Activated naive CD4-positive, alpha-beta T cell treated with anti-CD3 and anti-CD28 coated beads, Interleukin-2, amount 50 U/mL, for 16 hours (primary cell): ENCODE measurements at places on chromosomes 3 and 15.
A peak's percentile ranks its signal among the peaks of the same experiment; 100 is the strongest.

DNA sequence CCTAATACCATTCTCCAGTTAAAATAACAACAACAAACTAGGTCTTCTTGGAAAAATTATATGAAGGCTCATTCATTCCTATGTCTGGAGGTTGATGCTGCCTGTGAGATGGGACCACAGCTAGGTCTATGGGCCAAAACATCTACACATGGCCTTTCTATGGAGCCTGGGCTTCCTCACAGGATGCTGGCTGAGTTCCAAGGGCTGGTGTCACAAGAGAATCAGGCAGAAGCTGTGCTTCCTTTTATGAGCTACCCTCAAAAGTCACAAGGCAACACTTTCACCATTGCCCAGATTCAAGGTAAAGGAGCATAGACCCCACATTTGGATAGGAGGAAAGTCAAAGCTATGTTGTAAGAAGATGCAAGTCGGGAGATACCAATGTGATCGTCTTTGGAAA is 4.6 kb upstream of the RTP2 start:
- no peak for DNase-seq

DNA sequence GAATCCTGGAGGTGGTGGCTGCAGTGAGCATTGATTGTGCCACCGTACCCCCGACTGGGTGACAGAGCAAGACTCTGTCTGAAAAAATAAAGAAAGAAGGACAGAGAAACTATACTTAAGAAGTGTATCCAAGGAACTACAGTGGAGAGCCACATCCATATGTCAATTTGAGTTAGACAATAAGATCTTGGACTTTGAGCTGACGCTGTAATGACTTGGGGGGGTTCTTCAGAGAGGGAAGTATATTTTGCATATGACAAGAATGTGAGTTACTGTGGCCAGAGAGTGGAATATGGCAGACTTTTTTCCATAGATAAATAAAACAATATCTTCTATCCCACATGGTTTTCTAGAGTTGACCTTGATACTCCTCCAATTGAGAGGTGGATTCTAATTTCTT is 52.6 kb upstream of the TEX264 start:
- no peak for DNase-seq

DNA sequence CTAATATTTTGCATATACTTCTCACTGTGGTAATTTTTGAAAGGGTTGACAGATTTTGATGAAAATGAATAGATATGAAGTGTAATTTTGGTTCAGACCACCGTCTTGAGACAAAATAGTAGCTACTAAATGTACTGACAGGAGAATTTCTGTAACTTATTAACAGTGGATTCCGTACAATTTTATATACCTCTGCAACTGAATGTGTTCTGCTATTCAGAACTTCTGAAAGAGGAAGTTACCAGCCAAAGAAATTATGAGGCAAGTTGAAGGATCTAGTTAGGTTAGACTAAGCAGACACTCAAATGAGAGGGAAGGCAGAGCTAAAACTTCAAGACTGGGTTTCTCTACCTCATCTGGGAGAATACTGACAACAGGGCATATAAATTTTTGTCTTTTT is 29.4 kb downstream of the GAP43 start:
- DNase-seq, result no peak

DNA sequence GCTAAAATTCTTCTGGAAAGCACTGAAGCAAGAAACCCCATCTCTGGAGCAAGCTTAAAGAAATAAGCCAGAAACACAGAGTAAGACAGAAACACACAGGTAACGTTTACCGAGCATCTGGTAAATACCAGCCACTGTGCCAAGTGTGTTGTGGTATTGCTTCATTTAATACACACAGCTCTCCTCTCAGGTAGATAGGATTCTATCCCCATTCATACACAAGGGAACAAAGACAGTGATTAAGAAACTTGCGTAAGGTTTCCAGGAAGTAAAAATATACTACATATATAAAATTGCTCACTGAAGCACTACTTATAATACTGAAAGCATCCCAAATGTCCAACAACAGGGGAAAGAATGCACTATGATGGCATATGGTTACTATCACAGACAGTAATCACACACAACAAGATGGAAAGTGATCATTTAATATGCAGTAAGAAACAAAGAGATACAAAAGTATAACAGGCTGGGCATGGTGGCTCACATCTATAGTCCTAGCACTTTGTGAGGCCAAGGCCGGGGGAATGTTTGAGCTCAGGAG is 27.5 kb downstream of the TAMM41 start:
- no peak for DNase-seq

GRCh38 chr3:187209491-187209890 is 12.2 kb downstream of the RTP1 start:
- no peak for DNase-seq

DNA sequence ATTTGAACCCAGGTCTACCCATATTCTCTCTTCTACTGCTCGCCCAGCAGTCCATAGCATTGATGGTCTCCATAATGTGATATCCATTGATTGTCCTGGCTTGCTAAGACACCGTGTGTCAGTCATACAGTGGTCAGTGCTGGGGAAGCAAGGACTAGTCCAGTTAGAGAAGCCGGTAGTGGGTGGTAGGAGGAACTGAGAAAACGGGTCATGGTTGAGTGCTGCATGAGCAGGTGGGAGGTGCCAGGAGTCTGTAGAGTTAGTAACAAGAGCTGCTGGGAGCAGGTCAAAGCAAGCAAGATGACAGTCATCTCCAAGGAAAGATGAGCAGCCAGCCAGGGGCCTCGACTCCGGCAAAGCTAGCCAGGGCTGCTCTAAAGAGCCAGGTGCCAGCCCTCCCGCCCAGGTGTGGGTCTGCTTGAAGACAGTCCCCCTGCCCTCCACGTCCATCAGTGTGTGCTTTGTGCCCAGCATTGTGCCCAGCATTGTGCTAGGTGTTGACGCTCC is 29.5 kb upstream of the USP3 start:
- DNase-seq, result no peak

DNA sequence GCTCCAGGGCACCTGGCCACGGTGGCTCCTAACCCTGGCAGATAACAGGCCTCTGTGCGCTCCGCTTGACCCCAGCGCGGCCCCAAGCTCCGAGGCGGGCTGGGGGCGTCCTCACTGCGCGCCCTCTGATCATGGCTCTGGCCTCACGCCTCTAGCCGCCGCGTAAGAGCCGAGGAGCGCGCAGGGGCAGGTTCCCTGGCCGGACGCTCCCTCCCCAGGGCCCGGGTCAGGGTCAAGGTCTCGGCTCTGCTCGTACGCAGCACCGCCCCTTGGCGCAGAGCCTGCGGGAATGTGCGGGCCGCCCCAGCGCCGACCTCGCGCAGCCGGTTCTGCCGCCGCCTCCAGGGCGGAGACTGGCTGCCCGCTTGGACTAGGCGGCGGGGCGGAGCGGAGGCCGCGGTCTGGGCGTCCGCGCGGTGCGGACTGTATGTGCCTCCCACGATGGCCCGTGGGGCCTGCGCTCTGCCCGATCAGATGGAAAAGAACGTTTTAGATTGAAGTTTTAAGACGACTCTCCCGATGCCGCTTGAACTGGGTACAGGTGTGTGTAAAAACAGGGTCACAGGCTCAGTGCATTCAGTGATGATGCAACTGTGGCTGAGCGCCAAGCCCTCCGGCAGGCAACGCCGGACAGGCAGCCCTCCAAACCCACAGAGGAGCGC is 40.8 kb downstream of the CHST14 start:
- no peak for DNase-seq

GRCh38 chr15:101316529-101316928 is 21.5 kb upstream of the SNRPA1 start:
- DNase-seq, result no peak

DNA sequence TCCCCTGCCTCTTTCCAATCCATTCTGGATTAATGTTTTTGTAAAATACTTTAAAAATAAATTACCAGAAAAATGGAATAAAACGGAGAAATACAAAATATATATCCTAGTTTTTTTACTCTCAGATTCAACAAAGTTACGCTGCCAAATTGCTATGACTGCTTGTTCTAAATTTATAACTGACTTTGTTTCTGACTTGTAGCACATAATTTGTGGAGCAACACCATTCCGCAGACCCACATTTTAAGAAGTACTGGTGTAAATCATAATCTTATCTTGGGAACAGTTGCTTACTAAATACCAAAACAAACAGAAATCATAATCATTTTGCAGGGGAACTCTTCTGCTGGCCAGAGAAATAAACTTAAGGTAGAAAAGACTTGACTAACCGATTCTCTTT is 339.4 kb upstream of the CBLB start:
- no peak for DNase-seq

DNA sequence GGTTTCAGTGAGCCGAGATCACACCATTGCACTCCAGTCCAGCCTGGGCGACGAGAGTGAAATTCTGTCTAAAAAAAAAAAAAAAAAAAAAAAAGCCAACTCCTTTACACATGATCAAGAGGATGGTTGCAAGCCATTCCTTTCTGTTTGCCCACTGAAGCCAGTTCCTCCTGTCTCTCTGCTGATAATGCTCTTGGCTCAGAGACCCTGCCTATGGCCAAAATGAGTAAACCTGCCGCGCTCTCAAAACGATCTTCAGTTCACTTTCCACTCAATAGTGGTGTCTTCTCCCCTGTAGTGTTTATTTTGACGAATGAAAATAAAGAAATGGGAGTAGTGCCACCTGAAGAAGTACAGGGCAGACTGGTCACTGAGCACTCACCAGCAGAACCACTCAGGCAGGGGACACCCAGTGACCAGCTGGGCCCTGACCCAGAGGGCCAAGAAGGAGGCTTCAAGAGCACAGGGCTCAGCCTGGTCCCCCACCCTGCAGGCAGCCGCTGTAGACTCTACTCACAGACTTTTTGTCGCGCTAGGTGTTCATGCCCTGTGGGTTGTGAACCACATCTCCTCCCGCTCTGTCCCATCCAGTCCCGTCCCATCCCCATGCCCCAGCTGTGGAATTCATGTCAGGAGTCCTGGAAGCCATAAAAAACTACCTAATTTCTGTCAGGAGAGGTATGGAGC is 23.6 kb downstream of the GRAMD2A start:
- no peak for DNase-seq

- DNase-seq, result peak; percentile 8
Measured at GRCh38 chr15:25251700-25252390, 187.0 kb downstream of the UBE3A start.

GRCh38 chr15:60973637-60974415 is 255.3 kb downstream of the RORA start:
- no peak for DNase-seq

DNA sequence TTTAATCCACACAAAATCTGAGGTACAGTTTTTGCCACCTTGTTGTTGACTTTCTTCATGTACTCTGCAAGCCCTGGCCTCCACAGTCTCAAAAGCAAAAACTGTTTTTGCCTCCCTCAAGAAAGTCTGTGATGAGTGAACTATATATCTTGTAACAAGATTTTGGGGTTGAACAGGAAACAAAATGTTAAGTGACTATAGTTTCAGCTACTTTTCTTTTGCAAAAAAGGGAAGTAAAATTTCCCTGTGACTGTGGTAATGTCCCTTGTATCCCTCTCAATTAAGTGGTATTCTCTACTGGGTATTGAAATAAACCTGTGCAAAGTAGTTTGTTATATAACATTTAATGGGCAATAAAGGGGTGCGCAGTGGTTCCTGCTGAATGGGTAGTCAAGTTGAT is 21.3 kb upstream of the SCAANT1 start:
- DNase-seq, result no peak

DNA sequence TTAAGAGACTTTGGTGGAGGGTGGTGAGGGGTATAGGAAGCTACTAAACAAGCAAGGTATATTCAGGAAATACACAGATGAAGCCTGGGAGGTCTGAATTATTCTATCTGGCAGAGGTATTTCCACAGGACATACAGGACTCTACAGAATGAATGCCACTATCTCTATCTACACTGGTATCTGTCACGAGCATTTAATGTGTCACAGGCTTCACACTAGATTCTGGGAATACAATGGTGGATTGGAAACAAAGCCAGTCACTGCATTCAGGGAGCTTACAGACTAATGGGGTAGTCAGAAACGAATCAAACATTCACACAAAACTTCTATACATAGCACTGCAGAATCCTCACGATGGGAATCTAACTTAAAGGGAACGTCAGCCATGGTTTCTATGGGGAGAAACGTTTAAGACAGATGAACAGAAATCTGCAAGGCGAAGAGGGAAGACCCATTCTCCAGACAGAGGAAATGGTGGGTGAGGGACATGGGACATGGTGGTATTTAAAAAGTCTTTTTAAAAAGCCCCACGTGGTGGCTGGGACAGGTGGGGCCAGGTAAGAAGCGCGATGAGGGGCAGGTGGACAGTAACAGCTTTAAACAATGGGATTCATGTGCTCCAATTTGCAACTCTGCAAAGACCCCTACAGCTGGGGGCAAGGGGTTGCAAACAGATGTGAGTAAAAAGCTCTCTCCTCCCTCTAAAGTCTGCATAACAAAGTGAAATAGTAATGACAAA is 16.5 kb downstream of the LRIG1 start:
- no peak for DNase-seq

GRCh38 chr3:149871855-149872254 is 58.8 kb downstream of the RNF13 start:
- no peak for DNase-seq

DNA sequence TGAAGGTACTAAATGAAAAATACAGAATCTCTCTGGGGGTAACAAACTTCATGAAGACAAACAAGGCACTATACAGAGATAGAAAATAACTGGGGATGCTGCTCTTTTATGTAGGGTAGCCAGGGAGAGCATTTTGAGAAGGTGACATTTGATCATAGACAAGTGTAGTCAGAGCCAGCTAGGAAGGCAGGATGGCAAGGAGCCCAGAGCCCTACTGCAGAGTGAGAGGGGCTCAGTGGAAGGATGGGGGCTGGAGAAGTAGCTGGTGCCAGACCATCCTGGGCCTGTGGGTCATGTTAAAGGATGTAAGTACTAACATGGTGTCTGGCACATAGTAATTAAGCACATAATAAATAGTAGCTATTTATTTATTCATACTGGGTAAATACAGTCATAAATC is 133.6 kb downstream of the MEIS2 start:
- no peak for DNase-seq

GRCh38 chr15:67980773-67981685 is 73.1 kb upstream of the PIAS1 start:
- DNase-seq, result no peak

DNA sequence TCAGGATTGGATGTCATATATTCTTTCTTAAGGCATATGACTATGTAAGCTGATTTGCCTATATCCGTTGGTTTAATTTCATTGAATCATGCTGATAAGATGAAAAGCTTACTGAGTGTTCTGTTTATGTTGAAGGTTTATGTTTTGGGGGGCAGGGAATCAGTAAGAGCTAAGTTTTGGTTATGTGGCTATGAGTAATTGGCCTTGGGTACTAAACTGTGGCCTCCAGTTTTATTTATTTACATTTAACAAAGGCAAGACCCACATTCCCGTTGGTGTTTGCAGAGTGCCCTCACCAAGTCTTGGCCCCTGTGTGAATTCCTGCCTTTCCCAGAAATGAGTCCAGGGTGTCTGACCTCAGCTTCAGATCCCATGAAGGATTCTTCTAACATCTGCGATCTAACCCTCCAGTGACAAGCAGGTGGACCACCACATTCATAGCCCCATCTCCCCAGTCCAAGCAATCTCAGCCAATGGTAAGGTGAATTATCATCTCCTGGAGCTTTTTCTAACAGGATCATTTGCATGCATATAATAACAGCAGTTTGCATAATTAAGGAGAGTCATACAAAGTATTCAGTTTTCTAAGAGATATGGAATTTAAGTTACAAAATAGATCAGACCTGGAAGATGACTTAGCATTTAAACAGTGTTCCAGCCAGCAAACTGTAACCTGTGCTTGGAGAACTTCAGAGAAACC is 27.4 kb downstream of the GLDN start:
- no peak for DNase-seq
